ENCODE measurements at places on chromosomes 1 and 21.

- DNase-seq = no peak
These were observed 26.2 kb downstream of the RGS7 start for GRCh38 chr1:241330619-241331327.

- no peak for DNase-seq
These were observed 10.5 kb upstream of the IRF2BP2 start for GRCh38 chr1:234620272-234621126.

DNA sequence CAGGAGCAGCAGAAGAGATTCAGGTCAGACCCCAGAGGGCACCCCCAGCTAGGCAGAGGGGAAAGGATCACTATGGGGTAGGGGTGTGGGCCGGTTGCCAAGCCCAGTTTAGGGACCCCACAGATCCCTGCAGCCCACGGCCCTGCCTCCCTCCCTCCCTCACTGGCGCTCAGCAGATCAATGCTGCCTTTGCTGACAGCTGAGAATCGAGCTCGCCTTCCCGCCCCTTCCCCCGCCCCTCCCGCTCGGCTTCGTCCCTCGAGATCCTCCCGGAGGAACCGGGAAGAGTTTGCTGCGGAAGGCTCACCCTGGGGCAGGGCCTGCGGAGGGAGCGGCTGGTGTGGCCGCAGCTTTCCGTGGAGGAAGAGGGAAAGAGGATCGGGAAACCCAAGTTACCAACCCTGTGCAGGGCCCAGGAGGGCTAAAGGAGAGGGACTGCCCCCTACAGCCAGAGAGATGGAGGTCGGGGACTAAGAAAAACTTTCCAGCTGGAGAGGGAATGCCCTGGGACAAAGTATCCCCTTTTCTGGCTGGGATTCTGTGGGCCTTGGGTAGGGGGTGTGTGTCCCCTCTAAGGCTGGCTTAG lies 1.1 kb upstream of the KCNQ4 start:
- peak; percentile 25 for DNase-seq

- peak; percentile 78 for DNase-seq
These were observed 46.7 kb upstream of the SAMD13 start for GRCh38 chr1:84254703-84255238.

DNA sequence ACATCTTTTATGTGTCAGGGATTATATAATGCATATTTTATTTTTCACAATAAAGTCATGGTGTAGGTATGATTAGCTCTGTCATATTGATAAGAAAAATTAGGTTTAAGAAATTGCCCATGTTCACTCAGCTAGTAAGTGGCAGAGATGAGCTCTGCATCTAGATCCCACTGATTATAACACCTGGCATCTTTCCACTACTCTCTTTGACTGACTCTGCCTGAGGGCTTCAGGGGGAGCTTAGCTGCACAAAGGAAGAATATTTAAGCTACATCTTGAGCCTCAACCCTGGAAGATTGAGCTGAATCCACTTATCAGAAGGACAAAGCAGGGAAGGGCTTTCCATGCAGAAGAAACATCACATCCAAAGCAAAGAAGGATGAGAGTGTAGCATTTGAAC lies 190.4 kb downstream of the MIS18A start:
- no peak for DNase-seq

DNA sequence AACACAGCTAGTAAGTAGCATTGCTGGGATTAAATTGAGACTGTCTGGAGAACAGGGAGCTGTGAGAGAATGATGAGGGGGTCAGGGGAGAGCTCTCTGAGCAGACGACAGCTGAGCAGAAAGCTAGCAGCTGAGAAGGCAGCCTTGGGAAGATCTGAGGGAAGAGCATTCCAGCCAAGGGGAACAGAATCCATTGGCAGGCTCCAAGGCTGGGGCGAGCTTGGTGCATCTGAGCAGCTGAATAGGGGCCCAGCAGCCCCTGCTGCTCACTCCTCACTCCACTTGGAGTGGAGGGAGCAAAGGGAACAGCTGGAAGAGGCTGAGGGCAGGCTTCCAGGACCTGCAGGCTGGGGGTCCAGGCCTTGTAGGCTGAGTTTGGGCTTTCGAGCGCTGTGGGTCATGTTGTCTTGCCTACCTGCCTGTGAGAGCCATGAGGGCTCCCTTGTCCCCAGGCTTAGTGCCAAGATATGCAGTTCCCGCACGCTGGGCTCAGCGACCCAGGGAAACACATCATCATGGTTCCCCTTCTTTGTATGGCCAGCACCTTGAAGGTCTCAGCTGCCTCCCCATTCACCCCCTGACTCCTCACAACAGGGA lies 10.5 kb downstream of the ACOT11 start:
- DNase-seq = no peak

DNA sequence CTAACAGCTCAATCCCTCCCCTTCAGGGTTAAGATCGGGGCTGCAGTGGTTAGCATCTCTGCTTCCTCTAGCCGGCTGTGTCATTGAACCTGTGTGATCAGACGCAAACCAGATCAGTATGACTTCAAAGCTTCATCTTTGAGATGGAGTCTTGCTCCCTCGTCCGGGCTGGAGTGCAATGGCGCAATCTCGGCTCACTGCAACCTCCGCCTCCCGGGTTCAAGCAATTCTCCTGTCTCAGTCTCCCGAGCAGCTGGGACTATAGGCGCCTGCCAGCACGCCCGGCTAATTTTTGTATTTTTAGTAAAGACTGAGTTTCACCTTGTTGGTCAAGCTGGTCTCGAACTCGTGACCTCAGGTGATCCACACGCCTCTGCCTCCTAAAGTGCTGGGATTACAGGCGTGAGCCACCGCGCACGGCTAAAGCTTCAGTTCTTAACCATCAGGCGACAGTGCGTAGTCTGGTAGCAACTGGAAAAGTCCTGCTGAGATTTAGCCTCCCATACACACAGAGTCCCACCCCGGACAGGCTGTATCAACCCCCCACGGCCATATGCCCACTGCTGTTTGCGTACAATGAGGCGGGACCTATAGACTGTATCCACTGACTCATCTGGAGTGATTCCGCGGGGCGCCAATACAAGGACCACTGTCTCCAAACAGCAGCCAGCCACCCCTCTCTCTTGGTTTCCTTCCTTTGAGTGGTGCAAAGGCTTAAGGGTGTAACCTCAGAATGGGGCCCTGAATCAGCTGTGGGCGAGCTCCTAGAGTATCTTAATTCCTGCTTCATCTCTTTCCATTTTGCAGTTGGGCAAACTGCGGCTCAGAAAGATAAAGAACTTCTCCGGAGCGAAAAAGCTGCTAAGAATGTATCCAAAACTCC lies 23.3 kb downstream of the CELA3A start:
- peak; percentile 86 for DNase-seq

GRCh38 chr21:24577301-24577700 lies 1030.0 kb downstream of the MRPL39 start:
- no peak for DNase-seq

DNA sequence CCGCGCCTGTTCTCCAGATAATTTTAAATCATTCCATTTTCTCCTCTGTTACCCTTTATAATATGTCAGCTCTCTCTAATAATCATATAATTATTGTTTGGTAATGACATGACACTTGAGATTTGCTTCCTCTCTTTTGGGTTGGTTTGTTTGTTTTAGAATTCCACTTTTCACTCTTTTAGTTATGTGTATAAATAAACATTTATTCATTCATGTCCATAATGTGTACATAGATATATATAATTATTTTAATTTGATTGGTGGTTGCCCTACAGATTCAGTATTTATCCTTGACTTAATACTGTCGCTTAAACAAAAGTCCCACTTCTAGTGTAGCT lies 93.4 kb upstream of the FMN2 start:
- DNase-seq = no peak

DNA sequence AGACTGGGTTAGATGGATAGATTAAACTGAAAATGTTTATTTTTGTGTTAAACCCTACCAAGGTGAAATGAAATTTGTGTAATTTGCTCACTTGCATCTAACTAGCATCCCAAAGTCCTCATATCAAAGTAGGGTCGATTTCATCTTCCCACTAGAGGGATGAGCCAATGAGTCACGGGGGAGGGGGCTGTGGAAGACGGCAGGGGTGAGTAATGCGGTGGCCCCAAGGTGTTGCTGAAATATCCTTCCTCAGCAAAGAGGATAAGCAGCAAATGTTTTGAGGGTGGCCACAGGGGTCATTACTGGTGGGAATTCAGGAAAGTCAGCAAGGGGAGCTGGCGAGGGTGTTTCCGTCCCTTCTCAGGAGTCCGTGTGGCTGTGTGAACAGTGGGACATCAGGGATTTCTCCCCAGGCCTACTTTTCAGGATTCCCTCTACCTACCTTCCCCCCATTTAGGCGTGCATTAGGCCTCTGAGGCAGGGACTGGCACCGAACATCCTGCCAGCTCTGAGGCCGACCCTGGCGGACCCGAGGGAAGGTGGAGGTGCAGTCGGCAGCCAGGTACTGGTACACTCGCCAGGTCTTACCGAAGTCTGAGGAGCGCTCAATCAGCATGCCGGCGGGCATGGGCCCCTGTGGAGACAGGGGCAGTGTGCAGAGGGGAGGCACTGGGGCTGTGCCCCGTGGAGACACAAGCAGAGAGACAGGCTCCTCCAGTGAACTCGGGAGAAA lies 18.1 kb downstream of the LAMB3 start:
- no peak for DNase-seq

GRCh38 chr1:17502326-17502778 lies 37.1 kb upstream of the ARHGEF10L start:
- DNase-seq = peak; percentile 94

- no peak for DNase-seq
These were observed 9.0 kb downstream of the GSTM5 start for GRCh38 chr1:109721042-109721441.

GRCh38 chr1:61523229-61523628 lies 201.7 kb downstream of the TM2D1 start:
- DNase-seq = no peak

GRCh38 chr1:240426051-240426450 lies 185.9 kb downstream of the GREM2 start:
- no peak for DNase-seq

- no peak for DNase-seq
These were observed 250.0 kb downstream of the FAF1 start for GRCh38 chr1:50710099-50710498.
